MG63 (cell line): ENCODE measurements at places on chromosomes 2 and 18. TPM values are rescaled to one million over a fixed set of nuclear protein-coding genes. Genes with fewer than 3 reads are reported as not detected.

DNA sequence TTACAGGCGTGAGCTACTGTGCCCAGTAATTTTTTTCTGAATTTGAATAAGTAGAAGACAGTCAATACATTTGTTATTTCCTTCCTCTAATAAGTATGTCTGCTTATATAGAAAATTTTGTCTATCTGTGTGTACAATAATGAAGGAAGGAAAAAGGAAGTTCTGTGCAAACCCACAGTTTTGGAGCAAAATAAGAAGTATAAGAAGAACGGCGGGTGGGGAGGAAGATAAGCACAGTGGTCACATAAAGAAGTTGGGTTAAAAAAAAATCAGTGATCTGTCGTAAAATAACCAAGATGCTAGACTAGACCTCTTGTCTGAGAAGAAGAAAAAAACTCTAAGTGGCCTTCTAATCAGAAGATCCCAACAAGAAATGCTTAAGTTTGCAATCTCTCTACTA lies 20.2 kb downstream of the MGAT4A start:
- no peak for DNase-seq

DNA sequence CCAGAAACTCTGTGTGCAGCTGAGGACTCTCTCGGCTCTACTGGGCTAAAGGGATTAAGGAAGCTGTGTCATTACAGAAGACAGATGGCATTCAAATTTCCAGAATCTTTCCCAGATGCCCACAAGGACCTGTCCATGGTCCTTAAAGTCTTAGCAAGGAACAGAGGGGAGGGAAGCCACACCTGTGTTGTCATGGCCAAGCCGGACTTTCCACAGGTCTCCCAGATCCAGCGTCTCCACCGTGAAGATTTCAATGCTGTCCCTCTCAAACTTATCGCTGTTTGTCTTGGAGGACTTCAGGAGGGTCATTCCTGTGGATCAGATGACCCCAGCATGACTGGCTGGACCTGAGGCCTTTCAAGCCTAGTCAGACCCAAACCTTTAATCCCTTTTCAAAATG lies 114.5 kb downstream of the LOXHD1 start:
- no peak for DNase-seq

DNA sequence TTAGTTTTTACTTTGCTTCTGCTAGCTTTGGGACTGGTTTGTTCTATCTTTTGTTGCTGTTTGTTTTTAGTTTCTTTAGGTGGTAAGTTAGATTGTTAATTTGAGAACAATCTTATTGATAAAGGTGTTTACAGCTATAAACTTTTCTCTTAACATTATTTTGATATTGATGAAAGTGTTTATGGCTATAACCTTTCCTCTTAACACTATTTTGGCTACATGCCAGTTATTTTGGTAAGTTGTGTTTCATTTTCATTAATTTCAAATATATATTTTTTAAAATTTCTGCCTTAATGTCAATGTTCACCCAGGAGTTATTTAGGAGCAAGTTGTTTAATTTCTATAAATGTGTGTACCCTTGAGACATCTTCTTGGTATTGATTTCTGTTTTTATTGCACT lies 229.6 kb upstream of the SYT4 start:
- no peak for DNase-seq

Gene DYSF
- total RNA-seq, result 1.1 and 1.4 TPM in 2 replicates

Gene UGT1A10
- total RNA-seq, result 0.27 and 0.33 TPM in 2 replicates
